Frontal cortex (tissue), 4 donors: ENCODE measurements at places on chromosomes 16 and 17.
A peak's percentile ranks its signal among the peaks of the same experiment; 100 is the strongest.

DNA sequence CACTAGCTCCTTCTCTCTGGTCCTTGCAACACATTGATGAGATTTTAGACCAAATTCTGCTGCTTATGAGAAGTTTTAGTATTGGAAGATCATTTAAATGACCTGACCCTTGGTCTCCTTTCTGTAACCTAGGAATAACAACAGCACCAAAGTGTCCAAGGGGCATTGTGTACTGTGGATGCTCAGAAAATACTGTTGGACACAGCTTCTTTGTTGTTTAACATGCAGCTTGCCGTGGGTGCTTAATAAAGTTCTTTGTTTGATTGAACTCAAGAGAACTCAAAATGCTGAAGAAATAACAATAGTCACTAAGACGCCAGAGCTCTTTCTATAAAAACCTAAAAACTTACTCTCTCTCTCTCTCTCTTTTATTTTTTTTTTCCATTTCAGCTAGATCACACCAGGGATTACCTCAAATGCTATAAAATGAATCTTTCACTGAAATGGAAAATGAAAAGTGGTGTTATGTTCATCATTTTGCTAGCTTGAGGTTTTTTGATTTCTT, 548.9 kb upstream of the CDH8 start:
- no peak for DNase-seq

- no peak for DNase-seq
Observed at GRCh38 chr16:1141191-1141590, 11.7 kb upstream of the CACNA1H start.

GRCh38 chr16:24689128-24689527, 40.3 kb upstream of the TNRC6A start:
- DNase-seq = no peak

- DNase-seq = peak; percentile 35
Observed at GRCh38 chr17:82528484-82529265, 9.1 kb downstream of the FOXK2 start.

GRCh38 chr16:8262299-8262698, 328.0 kb downstream of the TMEM114 start:
- no peak for DNase-seq
